ENCODE measurements at places on chromosomes 4 and X. TPM values are rescaled to one million over a fixed set of nuclear protein-coding genes. Genes with fewer than 3 reads are reported as not detected.

GRCh38 chrX:134622813-134623185 is 35.5 kb downstream of the PLAC1 start:
- peak; percentile 61 for DNase-seq

DNA sequence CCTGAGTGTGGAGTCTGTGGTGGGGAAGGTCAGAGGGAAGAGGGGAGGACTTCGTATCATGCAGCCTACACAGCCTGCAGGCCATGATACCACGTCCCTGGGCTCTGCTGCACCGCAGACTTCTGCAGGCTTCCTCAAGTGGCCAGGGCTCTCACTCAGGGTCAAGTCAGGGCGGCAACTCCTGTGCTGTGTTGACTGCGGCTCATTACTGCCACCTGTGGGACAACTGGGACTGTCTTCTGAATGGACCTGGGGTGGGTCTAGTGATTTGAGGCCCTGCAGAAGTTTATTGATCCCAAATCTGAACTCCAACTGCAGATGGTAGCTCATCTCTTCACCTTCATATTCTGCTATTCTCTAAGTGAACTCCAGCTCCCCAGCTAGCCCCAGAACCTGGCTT is 167.1 kb downstream of the NSUN7 start:
- DNase-seq, result no peak

Gene FGF5
- 0.17 TPM for total RNA-seq

DNA sequence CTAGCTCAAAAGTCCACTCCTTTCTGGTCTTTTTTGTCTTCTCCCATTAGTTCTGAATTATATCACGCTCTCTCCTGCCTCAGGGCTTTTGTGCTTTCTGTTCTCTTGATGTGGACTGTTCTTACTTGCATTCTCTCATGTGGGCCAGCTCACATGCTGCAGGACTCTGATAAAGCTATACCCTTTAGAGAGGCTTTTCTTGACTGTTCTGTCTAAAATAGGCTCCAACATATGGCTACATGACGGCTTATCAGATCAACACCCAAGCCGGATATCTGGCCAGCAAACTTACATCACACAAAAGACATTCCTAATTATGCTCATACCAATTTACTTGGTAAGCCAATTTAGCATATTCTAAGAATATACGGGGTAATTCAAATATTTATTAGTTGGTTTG is 1494.5 kb downstream of the TECRL start:
- DNase-seq, result no peak

DNA sequence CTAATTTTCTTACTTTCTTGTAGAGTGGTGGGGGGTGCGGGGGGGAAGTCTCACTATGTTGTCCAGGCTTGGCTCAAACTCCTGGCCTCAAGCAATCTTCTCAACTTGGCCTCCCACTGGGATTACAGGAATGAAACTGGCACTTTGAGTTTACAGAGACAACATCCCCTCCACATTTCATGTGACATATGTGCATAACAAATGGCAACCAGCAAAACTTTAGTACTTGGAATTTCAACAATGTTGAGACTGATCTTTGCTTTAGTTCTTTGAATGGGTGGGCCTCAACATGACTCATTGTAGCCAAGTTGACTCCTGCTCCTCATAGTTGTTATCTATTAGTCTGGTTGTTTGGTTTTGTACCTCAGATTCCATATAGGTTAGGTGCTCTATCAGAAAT is 11.4 kb upstream of the FMR1 start:
- no peak for DNase-seq

- no peak for DNase-seq
These were observed 80.0 kb downstream of the ALPK1 start for GRCh38 chr4:112377171-112377570.

Gene LDB2
- not detected for total RNA-seq

DNA sequence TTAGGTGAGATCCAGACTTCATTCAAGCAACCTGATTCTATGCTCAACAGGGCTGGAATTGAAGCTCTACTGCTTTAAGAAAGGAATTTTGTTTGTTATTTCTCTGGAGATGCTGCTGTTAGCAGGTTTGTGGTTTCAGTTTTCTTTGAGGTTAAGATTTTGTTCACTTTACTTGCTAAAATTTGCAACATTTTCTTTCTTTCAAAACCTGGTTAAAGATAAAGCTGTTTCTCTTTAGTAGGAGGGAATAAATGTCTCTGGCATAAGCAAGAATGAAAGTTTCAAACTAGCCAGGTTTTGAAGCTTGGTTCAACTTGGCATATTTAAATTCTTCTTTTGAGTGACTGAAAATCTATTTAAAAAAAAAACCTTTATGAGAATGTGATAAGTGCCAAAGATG is 660.6 kb upstream of the NR3C2 start:
- no peak for DNase-seq

DNA sequence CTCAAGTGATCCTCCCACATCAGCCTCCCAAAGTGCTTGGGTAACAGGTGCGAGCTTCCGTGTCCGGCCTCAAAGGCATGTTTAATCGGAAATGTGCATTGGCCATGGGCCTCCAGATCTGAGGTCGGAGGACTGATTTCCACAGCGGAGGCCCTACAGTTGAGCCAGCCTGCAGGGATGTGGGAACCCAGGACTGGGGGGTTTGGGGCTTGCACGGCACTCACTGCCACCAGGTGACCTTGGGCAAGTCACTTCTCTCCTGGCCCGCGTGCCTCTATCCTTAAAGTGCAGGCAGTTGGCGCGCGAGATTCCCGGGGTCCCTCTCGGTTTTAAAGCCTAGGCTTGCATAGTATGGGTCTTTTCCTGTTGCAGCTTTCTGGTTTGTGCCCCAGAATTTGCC is 18.3 kb upstream of the WFS1 start:
- DNase-seq, result no peak

DNA sequence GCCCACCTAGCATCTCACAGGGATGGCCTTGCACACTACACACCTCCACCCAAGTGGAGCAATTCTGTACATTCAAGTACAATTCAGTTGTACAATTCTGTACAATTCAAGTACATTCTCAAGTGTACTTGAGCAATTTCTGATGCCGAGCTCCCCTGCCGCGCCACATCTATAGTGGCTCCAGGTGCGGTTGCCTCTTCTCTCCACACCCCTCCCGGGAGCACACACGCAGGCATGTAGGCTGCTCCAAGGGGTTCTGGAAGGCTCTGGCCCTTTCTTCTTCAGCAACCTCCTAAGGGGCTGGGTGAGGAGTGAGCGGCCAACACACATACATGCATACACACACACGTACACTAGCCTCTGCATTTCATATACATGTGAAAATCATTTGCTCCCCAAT is 18.9 kb upstream of the DUSP9 start:
- no peak for DNase-seq

DNA sequence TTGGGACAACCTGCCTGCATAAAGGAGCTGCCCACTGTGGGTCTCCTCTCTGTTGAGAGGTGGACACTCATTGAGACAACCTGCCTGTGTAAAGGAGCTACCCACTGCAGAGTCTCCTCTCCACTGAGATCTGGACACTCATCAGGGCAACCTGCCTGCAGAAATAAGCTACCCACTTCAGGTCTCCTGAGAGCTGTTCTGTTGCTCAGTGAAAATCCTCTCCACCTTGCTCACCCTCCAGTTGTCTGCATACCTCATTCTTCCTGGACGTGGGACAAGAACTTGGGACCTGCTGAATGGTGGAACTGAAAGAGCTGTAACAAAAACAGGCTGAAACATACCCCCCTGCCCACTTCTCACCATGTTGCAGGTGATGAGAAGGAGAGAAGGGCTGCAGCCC is 59.9 kb upstream of the CDKN2AIP start:
- no peak for DNase-seq

- peak; percentile 9 for DNase-seq
These were observed 136.4 kb upstream of the FGF13 start for GRCh38 chrX:138847930-138848329.

Gene TRAM1L1
- 2.8 TPM for total RNA-seq

DNA sequence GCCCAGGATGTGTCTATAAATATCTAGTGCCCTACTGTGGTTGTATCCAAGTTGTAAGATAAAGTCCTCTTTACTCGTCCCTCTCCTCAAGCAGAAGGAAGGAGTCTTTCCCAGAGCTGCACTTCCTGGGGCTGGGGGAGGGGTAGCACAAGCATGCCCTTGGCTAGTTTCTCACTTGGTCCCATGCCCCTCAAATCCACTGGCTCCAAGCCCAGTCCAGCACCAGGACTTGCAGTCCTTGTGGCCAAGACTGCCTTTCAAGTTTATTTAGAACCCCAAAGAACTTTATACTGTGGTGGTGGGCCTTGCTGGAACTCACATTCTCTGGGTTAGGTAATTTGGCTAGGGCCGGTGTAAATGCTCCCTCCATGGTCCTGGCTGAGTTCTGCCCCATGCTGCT is 43.2 kb upstream of the SLC10A4 start:
- no peak for DNase-seq

Gene MAGEC2
- not detected for total RNA-seq

DNA sequence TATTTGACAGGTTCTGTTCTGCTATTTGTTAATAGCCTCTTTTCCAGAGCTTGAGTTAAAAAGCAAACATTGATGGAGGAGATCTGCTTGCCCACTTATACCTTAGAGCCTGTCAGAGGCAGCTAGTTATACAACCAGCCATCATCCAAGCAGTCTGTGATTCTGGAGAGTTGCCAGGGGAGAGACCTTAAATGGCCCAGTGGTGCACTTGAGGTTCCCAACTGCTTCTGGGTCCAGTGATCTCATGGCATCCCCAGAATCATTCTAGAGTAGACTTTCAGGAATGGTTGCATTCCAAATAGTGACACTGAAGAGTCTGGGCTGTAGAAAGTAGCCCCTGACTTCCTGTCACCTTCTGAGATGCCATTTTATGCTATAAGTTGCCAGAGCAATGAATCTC is 160.7 kb downstream of the FHIP1A start:
- DNase-seq, result no peak

GRCh38 chrX:120366794-120367193 is 4.9 kb downstream of the ATP1B4 start:
- DNase-seq, result no peak

DNA sequence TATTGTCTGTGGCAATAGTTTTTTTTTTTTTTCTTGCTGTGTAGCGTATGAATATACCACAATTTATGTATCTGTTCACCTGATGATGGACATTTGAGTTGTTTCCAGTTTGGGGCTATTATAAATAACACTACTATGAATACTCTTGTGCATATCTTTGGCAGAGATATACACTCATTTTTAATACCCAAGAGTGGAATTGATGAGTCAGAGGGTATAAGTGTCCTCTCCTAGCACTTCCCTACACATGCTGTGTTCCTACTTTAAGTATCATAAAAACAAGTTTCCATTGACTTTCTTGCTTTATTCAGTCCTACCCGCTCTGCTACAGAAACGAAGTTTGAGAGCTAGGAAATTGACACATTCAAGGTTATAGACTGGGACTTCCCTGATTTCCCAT is 39.8 kb downstream of the XIAP start:
- no peak for DNase-seq

DNA sequence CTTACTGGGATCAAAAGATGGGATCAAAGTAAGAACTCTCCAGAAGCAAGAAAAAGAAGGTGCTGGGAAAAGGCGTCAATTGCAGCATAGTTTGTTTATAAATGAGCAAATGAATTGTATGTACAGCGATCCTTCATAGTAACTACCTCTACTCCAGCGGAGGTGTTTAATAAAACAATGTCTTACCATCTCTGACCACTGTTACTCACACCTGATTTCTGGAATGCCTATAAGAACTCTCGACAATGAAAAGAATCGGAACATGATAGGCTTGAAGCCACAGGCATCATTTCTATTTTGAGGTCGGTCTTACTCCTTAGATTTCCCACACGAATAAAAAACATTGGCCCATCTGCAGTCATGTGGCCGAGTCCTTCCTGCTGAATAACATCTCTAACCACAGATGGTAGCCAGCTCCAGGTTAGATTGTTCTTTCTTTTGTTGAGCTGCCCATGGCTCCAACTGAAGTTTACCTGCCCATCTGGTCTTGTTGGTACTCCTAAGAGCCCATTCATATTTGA is 67.6 kb downstream of the CLDN34 start:
- no peak for DNase-seq

Gene NUP62CL
- total RNA-seq, result 3.8 TPM

Gene SH3D19
- total RNA-seq, result 38.6 TPM

Gene CCSER1
- 12.0 TPM for total RNA-seq

DNA sequence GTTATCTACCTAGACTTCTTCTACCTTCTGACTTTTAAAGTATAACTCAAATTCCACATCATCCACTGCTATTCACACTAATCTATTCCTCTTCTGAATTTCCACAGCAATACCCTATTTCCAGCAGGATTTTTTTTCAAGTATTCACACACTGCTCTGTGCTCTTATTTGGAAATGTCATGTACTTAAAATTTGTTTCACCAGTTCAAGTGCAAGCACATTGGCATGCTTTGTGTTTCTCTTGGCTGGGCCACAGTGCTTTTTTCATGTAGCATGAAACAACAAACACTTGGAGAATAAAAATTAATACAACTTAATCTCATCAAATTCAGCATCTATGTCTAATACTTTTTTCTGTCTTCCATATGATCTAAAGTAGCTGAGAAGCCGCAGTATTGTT is 161.8 kb upstream of the PCDH18 start:
- no peak for DNase-seq

DNA sequence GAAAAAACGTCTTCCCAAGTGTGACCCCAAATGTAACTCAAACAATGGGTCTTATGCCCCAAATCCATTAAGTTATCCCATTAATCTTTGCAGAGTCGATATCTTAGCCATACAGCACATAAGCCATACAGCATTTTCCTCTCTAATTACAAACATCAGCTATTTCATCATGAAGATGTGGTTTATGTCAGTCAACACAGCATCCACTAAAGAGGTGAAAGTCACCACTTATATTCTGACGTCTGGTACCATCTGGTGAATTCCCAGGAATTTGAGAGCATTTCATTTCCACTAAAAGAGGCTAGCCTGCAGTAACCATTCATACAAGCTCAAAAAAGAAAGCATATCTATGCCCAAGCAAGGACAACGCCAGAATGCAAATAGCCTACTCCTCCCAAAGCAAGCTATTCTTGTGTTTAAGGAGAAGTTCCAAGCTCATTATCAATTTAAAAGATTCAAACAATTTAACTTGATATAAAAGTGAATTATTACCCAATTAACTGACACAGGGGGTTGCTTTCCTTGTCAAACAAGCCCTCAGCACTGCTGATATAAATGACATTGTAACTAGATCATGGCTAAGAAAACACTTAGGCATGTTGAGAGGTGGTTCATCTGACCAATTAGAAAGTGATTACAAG is 203.3 kb downstream of the ANTXR2 start:
- no peak for DNase-seq

- no peak for DNase-seq
These were observed 135.7 kb downstream of the ANAPC10 start for GRCh38 chr4:144962300-144962699.

DNA sequence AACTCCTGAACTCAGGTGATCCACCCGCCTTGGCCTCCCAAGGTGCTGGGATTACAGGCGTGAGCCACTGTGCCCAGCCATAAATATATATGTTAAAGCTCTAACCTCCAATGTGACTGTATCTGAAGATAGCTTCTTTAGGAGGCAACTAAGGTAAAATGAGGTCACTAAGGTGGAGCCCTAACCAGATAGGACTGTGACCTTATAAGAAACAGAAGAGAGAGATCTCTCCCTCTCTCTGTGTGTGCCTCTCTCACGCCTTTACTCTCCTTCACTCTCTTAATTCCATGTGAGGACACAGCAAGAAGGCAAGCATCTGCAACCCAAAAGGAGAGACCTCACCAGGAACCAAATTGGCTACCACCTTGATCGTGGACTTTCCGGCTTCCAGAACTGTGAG is 926 bp upstream of the MAGIX start:
- DNase-seq, result no peak

Measured in mammary epithelial cell (primary cell).